ENCODE measurements at places on chromosomes 1 and 21. TPM values are rescaled to one million over a fixed set of nuclear protein-coding genes. Genes with fewer than 3 reads are reported as not detected.

The B3GALT2 gene
- total RNA-seq = 0.51 TPM

The BPNT1 gene
- 18.3 TPM for total RNA-seq

DNA sequence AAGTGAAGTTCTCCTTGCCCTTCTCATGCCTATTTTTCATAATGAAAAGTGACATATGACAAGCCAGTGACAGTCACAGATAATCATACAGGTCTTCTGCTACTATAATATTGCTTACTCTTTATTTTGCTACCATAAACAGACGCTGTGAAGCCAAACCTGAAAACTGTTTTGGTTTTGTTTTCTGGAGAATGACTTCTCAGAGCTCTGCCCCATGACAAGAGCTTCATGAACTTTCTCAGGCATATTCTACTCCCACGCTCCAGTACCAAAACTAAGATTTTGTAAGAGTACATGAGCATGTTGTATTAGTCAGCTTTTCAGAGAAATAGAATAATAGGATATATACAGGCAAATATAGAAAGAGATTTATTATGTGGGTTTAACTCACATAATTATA, 64.3 kb upstream of the VTCN1 start:
- no peak for DNase-seq
- H3K27ac ChIP-seq = no peak overlapping the region
- H3K4me3 ChIP-seq = no peak overlapping the region
- H3K4me1 ChIP-seq = no peaks in the 10 kb centered on the region
- no peaks in the 10 kb centered on the region for H3K27me3 ChIP-seq

- no peaks in the 10 kb centered on the region for H3K4me1 ChIP-seq
- no peak overlapping the region for H3K27ac ChIP-seq
- no peaks in the 10 kb centered on the region for H3K27me3 ChIP-seq
- DNase-seq = no peak
- no peak overlapping the region for H3K4me3 ChIP-seq
- no peaks in the 10 kb centered on the region for H3K36me3 ChIP-seq
Measured at GRCh38 chr21:21238629-21239400, 240.6 kb downstream of the NCAM2 start.

The NUDT4B gene
- total RNA-seq = 1.2 TPM

All from aorta (tissue), 5 donors.